Caco-2 (cell line): ENCODE measurements at places on chromosomes 11 and 22. TPM values are rescaled to one million over a fixed set of nuclear protein-coding genes. Genes with fewer than 3 reads are reported as not detected.
A peak's percentile ranks its signal among the peaks of the same experiment; 100 is the strongest.

- no peak for DNase-seq
These were observed 7.3 kb upstream of the EHF start for GRCh38 chr11:34613552-34614056.

TH gene
- not detected in 2 replicates for total RNA-seq

DNA sequence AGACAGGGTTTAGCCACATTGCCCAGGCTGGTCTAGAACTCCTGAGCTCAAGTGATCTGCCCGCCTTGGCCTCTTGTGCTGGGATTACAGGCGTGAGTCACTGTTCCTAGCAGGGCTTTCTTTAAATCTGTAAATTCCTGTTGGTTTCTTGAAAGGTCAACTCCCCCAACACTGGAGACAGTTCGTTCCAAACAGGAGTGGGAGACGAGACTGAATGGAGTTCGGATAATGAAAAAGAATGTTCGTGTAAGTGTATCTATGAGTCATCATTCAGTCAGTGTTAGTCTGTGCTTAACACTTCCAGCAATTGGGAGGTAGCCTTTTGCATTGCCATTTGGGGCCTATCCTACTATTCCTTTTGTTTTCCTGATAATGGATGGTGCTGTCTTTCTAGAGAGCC lies 10.0 kb upstream of the BACE1-AS start:
- no peak for DNase-seq

GRCh38 chr22:48098243-48098920 lies 1335.9 kb downstream of the TBC1D22A start:
- DNase-seq: no peak

PNPLA5 gene
- total RNA-seq: not detected in 2 replicates

C11orf98 gene
- total RNA-seq: 115 and 123 TPM in 2 replicates

GRCh38 chr22:20404881-20405280 lies 10.9 kb downstream of the ZNF74 start:
- DNase-seq: no peak

GRCh38 chr22:38214302-38215056 lies 12.7 kb downstream of the MAFF start:
- no peak for DNase-seq

KRTAP5-10 gene
- total RNA-seq: not detected in 2 replicates

DNA sequence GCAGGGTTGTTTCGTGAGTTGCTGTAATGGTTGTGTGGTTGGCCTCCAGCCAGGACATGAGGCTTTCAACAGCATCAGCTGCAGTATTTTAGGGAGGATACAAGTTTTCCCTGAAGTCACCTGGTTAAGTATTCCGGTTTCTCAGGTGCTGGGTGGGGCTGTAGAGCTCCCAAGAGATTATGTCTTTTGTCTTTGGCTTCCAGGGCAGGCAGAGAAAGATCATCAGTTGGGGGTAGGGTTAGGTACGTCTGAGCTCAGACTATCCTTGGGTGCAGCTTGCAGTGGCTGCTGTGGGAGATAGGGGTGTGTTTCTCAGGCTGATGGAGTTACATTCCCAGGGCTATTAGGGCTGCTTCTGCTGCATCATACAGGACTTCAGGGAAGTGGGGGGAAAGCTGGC lies 47.5 kb upstream of the MRGPRX1 start:
- DNase-seq: no peak

PANX3 gene
- not detected in 2 replicates for total RNA-seq

GRCh38 chr11:83725728-83726127 lies 439.6 kb upstream of the CCDC90B start:
- DNase-seq: no peak

KCNK4 gene
- total RNA-seq: not detected in 2 replicates

VSIG2 gene
- 0.28 TPM in 1 of 2 replicates, not detected in the other for total RNA-seq

DNA sequence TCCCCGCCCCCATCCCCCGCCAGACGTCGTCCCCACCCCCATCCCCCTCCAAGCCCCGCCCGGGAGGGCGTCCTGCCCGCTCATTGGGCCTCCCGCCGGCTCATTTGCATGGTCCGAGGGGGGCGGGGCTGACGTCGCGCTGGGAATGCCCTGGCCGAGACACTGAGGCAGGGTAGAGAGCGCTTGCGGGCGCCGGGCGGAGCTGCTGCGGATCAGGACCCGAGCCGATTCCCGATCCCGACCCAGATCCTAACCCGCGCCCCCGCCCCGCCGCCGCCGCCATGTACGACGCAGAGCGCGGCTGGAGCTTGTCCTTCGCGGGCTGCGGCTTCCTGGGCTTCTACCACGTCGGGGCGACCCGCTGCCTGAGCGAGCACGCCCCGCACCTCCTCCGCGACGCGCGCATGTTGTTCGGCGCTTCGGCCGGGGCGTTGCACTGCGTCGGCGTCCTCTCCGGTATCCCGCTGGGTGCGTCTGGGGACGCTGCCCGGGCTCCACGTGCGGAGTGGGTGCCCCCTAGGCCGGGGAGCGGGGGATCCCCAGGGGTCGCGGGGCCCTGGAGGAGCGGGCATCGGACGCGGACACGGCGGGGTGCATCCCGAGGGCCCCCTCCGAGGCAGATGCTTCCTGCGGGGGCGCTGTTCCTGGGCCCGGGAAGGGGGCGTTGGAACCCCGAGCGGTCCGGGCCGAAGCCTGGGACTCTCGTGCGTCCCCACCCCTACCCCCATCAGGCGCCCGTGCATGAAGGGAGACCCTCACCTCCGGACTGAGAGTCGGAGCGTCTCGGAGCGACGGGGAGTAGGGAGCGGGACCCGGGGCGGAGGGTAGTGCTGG lies at the start of gene PNPLA3:
Gene PNPLA3 (plus strand): TSS at position 175 of the 834 bp plus-strand sequence. CDS start 107 bp downstream, at position 282.
- DNase-seq: peak; percentile 95

MAJIN gene
- not detected in 2 replicates for total RNA-seq

DNA sequence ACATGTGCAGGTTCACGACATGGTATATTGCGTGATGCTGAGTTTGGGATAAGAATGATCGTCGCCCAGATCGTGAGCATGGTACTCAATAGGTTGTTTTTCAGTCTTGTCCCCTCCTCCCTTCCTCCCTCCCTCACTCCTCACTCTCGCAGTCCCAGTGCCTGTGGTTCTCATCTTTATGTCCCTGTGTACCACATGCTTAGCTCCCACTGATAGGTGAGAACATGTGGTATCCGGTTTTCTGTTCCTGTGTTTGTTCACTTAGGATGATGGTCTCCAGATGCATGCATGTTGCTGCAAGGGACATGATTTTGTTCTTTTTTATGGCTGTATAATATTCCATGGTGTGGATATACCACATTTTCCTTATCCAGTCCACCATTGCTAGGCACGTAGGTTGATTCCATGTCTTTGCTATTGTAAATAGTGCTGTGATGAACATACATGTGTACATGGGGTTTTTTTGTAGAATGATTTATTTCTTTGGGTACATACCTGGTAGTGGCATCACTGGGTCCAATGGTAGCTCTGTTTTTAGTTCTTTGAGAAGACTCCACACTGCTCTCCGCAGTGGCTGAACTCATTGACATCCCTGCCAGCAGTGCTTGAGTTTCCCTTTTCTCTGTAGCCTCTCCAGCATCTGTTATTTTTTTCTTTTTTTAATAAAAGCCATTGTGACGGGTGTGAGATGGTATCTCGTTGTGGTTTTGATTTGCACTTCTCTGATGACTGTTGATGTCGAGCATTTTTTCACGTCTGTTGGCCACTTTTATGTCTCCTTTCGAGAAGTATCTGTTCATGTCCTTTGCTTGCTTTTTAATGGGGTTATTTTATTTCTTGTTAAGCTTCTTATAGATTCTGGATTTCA lies 16.4 kb downstream of the ZBED4 start:
- no peak for DNase-seq

DNA sequence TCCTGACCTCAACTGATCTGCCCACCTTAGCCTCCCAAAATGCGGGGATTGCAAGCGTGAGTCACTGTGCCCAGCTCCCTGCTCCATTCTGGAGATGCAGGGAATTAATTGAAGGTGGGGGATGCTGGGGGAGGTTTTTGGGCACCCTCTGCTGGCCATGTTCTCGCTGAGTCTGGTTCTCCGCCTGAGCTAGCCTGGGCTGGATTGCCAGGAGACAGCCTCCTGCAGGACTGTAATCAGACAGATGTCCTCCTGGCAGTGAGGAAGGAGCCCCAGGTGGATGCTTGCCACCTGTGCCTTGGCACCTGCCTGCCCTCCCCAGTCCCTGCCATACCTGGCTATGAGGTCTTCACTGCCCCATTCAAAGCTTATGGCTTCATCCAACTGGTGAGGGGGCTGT lies 5.4 kb downstream of the MTFP1 start:
- no peak for DNase-seq

DNA sequence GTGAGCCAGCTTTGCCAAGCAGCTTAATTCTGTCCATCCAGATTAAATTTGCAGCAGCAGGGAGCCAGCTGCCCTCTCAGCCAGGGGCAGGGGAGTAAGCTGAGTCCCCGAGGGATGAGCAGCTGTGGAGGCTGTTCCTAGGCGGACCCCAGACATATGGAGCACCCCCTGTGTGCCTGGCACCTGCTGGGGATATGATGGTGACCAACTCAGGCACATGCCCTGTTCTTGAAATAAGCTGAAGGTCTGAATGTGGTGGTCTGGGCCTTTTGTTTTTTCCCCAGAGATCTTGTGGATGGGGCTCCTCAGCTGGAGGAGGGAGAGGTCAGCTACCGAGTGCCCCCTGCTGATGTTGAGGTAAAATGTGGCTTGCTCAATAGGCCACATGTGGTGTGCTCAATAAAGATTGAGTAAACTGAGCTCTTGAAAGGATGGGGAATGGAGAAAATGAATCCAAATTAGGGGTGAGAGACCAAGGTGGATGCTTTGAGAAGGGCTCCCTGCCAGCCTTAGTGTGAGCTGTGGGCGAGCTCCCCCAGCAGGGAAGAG lies 103.3 kb upstream of the NNMT start:
- no peak for DNase-seq

DAGLA gene
- 9.4 and 9.5 TPM in 2 replicates for total RNA-seq

- DNase-seq: no peak
These were observed 91.3 kb downstream of the ZC3H12C start for GRCh38 chr11:110184456-110184855.

SWAP70 gene
- 37.0 and 42.4 TPM in 2 replicates for total RNA-seq

DNA sequence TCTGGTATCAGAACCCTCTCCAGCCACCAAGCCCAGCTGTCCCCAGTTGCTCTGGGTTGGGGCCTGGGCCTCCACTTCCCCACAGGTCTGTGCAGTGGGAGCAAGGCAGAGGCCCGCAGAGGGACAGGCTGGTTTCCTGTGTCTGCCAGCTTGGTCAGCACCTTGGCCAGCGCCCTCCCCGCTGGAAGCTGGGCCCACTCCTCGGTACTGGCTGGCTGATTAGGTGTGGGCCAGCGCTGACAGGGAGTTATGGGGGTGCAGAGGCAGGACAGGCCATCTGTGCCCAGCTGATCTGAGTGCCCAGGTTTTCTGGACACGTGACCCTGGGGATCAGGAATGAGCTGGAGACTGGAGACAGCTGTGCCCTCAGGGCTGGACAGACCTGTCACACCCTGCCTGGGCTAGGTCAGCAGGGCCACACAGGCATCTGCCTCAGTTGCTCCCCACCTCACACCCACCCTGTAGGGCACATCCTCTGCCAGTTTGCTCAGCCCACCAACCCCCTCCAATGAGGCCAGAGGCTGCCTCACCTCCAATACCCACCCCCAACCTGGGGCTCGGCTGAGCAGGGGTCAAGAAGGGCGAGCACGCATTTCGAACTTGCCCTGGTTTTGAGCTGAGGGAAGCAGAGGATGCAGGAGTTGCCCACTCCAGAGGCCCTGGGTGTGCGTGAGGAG lies 175.3 kb downstream of the IGLL1 start:
- DNase-seq: no peak

TTC12 gene
- total RNA-seq: 19.4 and 20.8 TPM in 2 replicates

- no peak for DNase-seq
These were observed 27.4 kb upstream of the SEPTIN5 start for GRCh38 chr22:19686946-19687345.

- no peak for DNase-seq
These were observed 8.8 kb downstream of the SERPIND1 start for GRCh38 chr22:20782596-20783299.

SLC35F2 gene
- 42.5 and 44.9 TPM in 2 replicates for total RNA-seq

DNA sequence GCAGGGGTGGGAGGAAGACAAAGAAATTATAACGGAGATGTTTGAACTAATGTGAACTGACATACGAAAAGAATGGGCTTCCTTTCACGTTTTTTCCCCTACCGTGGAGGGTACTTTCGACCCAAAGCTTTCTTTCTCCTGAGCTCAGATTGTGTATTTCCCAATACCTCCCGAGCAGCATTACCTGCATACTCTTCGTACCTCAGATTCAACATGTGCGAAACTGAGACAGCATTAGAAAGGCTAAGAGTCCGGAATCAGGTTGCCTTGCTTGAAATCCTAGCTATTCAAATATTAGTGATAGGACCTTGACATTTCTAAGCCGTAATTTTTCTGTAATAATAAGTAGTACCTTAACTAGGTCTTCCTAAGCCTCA lies 778 bp upstream of the PAK1 start:
- DNase-seq: no peak

- no peak for DNase-seq
These were observed 5.3 kb downstream of the ATG2A start for GRCh38 chr11:64911689-64912088.

MIOX gene
- 0.32 TPM in 1 of 2 replicates, not detected in the other for total RNA-seq

DNA sequence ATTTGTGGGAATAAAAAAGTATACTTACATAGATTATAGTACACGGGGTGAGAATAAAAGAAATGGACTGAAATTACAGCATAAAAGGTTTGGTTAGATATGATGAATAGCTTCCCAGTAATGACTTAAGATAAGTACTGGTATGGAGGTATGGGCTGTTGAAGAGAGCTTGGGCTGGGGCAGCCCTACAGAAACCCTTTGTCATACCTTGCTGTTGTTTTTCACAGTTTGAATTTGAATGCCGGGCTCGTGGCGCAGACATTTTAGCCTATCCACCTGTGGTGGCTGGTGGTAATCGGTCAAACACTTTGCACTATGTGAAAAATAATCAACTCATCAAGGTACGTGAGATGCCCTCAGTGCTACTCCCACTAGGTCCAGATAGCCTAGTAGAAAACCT lies 42.3 kb upstream of the RBX1 start:
- DNase-seq: no peak

ZP1 gene
- total RNA-seq: not detected in 2 replicates

DNA sequence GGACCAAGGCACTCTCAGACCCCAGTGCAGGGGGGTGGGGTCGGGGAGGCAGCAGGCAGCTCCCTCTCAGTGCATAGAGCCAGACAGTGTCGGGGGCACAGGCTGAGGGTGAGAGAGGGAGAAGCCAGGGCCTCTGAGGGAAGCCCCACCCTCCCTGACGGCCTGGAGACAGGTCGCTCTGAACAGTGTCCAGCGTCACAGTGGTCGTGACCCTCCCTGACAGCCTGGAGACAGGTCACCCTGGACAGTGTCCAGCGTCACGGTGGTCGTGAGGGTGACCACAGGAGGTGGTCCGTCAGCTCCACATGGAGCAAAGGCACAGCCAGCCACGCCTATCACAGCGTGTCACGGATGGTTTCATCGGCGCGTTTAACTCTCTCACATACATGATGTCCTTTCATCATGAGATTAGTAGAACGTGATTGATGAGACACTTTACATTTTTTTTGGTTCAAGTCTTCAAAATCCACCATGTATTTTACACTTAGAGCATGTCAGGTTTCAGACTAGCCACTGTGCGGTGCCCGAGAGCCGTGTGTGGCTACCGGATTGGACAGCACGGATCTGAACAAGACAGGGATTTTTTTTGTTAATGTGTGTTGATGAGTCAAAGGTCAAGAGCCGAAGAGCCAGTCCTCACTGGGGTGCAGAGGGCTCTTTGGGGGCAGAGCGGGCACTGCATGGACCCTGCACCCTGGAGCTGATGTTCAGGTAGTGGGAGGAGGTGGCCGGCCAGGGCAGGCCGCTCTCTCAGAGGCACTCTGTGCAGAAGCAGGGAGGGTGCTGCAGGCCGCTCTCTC lies 23.9 kb upstream of the PANX2 start:
- peak; percentile 66 for DNase-seq

GRCh38 chr11:34134765-34135164 lies 29.3 kb downstream of the NAT10 start:
- DNase-seq: no peak

GRCh38 chr22:36292823-36293530 lies 40.0 kb downstream of the APOL1 start:
- DNase-seq: no peak
